ENCODE measurements at places on chromosomes 3 and 15.

- no peak for DNase-seq
These were observed 50.4 kb downstream of the TFDP2 start for GRCh38 chr3:142098964-142099363.

- no peak for DNase-seq
These were observed 93.7 kb upstream of the MBNL1 start for GRCh38 chr3:152174876-152175527.

- DNase-seq, result no peak
These were observed 22.2 kb downstream of the ANP32A start for GRCh38 chr15:68798346-68799094.

- no peak for DNase-seq
These were observed 815 bp downstream of the SPINT1 start for GRCh38 chr15:40844696-40845030.

GRCh38 chr3:127749361-127749760 lies 73.0 kb downstream of the MGLL start:
- DNase-seq, result no peak

GRCh38 chr15:40282147-40282868 lies 556 bp downstream of the ANKRD63 start:
- DNase-seq, result no peak

- DNase-seq, result no peak
These were observed 38.4 kb upstream of the SLC25A36 start for GRCh38 chr3:140903196-140903595.

- no peak for DNase-seq
These were observed 61.9 kb downstream of the FRMD4B start for GRCh38 chr3:69323941-69324340.

DNA sequence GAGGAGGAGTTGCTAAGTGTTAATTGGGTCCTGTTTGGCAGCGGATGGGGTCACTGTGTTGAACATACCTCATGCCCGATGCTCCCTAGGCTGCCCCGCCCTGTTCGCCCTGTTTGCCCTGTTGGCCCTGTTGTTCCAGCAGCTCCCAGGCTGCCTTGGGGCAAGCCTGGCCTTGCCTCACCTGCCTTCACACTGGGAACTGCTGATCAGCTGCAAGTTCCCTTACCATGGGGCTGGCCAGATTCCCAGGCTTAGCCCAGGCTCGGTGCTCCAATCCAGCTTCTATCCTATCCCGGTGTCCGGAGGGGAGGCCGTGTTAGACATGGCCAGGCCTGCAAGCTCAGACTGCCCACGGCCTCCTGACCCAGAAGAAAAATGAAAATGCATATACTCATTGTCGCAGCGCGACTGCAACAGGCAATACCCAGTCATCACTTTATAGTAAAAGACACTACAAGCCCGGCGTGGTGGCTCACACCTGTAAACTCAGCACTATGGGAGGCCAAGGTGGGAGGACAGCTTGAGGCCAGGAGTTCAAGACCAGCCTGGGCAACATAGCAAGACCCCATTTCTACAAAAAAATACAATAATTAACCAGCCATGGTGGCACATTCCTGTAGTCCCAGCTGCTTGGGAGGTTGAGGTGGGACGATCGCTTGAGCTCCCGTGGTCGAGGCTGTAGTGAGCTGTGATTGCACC lies 42.9 kb upstream of the ZNF710 start:
- no peak for DNase-seq

DNA sequence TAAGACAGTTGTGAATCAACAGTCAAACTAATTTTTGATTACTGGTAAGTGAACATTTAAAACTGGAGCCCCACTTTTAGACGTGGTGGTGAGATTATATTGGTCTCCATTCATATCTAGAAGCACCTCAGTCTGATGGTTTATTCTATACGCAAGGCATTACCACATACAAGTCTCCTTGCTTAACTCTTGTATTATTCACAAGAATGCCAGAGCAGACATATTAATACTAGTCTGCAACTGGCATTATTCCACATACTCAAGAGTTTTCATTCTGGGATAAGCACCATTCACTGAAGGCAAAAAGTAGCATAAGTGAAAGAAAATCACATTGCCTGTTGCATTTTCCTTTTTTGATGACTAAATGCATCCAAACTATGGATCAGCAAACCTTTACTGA lies 36.9 kb upstream of the MEIS2 start:
- DNase-seq, result no peak

- no peak for DNase-seq
These were observed 44.6 kb downstream of the ZBTB38 start for GRCh38 chr3:141412936-141413354.

DNA sequence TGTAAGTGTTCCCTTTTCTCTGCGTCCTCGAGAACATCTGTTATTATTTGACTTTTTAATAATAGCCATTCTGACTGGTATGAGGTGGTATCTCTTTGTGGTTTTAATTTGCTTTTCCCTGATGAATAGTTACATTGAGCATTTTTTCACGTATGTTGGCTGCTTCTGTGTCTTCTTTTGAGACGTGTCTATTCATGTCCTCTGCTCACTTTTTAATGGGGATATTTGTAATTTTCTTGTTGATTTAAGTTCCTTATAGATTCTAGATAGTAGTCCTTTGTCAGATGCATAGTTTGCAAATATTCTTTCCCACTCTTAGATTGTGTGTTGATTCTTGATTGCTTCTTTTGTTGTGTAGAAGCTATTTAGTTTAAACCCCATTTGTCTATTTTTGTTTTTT lies 179.2 kb downstream of the DOCK3 start:
- no peak for DNase-seq

DNA sequence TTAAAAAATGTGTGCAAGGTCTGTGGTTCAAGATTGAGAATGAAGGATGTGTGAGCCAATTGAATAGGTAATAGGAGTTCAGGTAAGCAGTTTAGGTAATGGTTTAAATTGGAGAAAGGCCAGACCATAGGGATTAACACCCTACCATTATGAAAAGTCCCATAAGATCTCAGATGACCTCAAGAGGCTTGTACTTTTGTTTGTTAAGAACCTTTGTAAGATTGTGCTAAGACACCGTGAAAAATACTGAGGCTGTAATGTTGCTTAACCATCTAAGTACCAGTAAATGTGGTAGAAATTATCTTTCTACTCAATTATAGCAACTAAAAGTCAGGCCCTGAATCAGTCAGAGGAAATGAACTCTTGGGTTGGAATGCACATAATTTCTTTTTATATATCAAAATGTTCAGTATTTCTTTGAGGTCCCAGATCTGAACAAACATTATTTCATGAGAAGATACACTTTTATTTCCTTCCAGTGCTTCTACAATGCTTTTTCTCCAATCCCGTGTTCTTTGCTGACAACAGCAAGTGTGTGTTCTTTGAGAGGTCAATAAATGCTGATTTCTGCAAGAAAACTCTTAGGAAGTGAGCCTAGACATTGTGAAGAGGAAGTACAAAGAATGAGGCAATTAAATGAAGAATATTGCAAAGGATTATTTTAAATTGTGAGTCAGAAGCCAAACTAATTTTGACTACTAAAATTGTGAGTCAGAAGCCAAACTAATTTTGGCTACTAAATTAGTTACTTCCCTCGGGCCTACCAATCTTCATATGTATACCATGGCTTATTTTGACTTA lies 66.4 kb downstream of the TCF12 start:
- no peak for DNase-seq

GRCh38 chr3:184635126-184635525 lies 73.5 kb downstream of the EPHB3 start:
- DNase-seq, result no peak

GRCh38 chr15:49823987-49824774 lies 203.3 kb downstream of the DTWD1 start:
- DNase-seq, result no peak

GRCh38 chr3:137039570-137039969 lies 81.8 kb downstream of the IL20RB start:
- no peak for DNase-seq

GRCh38 chr3:99877031-99877579 lies 59.4 kb downstream of the CMSS1 start:
- DNase-seq, result no peak

GRCh38 chr3:66860771-66861170 lies 137.3 kb upstream of the KBTBD8 start:
- no peak for DNase-seq

DNA sequence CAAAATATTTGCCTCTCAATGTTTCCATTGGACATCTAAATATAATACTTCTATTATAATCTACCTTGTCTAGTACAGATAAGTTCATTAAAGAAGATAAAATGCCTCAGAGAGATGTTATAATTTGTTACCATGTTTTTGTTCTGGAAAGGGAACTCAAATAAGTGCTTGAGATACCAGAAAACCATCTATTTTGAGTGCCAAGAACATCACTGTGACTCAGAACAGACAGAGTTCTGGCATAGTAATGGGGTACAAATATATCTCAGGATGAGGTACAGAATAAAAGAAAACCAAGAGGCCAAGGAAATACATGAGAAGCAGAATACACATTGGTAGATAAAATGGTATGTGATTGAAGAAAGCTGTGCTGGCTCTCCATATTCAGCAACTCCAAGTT lies 58.9 kb downstream of the IMPG2 start:
- DNase-seq, result no peak

GRCh38 chr3:140823106-140823505 lies 118.5 kb upstream of the SLC25A36 start:
- no peak for DNase-seq

- DNase-seq, result no peak
These were observed 81.5 kb downstream of the MB21D2 start for GRCh38 chr3:192835818-192836815.

DNA sequence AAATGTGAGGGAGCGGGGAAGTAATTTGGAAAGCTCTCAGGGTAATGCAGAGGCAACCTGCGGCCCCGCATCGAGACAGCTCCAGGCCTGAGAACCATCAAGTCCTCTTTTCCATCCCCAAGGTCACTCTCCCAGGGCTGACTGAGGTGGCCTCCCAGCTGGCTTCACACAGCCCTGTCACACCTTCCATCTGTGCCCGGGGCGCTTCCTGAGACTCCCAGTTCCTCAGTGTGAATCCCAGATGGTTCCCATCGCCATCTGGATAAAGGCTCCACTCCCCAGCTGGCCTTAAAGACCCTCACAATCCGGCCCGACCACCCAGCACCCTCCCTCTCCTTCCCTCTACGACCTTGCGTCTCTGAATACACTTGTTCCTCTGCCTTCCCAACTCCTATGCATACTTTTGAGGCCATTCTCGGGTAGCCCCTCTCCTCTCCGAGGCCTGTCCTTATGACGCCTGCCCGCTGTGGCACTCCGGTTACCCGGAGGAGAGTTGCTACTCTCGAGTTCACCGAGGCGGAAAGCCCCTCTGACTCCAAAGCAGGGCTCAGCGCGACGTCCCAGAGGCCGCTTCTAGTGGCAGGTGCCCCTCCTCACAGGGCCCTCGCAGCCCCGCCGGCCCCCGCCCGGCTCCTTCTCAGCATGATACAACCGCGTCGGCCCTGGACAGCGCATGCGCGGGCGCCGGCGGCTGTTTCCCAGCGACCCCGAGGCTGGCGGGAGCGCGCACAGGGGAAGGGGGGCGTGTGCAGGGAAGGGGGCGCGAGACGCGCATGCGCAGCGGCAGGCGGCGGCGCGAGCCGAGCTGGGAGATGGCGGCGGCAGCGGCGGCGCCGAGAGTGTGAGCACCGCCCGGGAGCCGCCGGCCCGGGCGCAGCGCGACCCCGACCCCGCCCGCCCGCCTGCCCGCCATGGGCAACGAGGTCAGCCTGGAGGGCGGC lies at the start of gene BSN:
TSS of gene BSN (plus strand) at position 786 of the 941 bp plus-strand sequence. CDS start at position 912, 126 bp downstream.
- DNase-seq, result peak; percentile 83

GRCh38 chr3:72680766-72681165 lies 167.5 kb downstream of the SHQ1 start:
- DNase-seq, result no peak

DNA sequence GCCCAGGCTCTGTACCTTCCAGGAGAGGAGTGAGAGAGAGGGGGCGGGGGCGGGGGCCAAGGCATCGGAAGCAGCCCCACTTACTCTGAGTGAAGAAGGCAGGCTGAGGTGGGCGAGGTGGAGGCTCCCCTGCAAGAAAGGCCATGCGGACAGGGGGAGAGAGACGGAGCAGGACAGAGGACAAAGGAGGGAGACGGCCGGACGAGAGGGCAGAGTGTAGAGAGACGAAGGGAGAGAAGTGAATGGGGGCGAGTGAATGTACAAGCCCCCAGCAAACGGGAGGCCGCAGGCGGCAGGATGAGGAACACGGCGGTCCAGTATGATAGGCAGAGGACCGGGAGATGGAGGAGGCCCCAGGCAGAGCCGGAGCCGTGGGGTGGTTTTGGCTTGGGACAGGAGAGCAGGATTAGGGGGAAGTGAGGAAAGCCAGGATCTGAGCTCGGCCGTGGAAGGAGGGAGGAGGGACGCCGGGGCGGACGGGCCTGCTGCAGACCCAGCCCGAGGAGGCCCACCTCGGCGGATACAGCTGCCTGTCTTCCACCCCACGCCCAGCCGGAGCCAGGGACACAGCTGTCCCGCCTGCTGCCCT lies 38.8 kb downstream of the TNK2 start:
- no peak for DNase-seq

GRCh38 chr15:76663529-76663928 lies 241.6 kb downstream of the SCAPER start:
- no peak for DNase-seq
